ENCODE measurements at places on chromosomes 5 and 9. TPM values are rescaled to one million over a fixed set of nuclear protein-coding genes. Genes with fewer than 3 reads are reported as not detected.

The DNM1 gene
- total RNA-seq: 5.7 TPM

The TAF1L gene
- total RNA-seq: not detected

The PCDHB2 gene
- total RNA-seq: 0.45 TPM

The NSMF gene
- total RNA-seq: 33.1 TPM

The CKS2 gene
- total RNA-seq: 387 TPM

The AQP3 gene
- total RNA-seq: 2.4 TPM
